NCI-H446 (cell line): ENCODE measurements at places on chromosomes 1 and 21.

- DNase-seq = no peak
Observed at GRCh38 chr1:87899746-87900145, 571.1 kb downstream of the LMO4 start.

GRCh38 chr1:26950602-26951001 lies 9.7 kb downstream of the KDF1 start:
- DNase-seq = no peak

DNA sequence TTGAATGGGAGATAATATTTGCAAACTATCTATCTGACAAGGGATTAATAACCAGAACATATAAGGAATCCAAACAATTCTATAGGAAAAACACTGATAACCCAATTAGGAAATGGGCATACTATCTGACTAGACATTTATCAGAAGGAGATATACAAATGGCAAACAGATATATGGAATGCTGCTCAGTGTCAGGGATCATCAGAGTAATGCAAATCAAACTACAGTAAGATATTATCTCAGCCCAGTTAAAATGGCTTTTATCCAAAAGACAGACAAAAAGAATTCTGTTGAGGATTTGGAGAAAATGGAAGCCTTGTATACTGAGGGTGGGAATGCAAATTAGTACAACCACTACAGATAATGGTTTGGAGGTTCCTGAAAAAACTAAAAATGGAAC lies 758.0 kb upstream of the B3GALT2 start:
- DNase-seq = no peak

- no peak for DNase-seq
Observed at GRCh38 chr21:18275781-18276180, 31.1 kb downstream of the CHODL start.

- DNase-seq = no peak
Observed at GRCh38 chr1:243754348-243754747, 95.7 kb downstream of the AKT3 start.

DNA sequence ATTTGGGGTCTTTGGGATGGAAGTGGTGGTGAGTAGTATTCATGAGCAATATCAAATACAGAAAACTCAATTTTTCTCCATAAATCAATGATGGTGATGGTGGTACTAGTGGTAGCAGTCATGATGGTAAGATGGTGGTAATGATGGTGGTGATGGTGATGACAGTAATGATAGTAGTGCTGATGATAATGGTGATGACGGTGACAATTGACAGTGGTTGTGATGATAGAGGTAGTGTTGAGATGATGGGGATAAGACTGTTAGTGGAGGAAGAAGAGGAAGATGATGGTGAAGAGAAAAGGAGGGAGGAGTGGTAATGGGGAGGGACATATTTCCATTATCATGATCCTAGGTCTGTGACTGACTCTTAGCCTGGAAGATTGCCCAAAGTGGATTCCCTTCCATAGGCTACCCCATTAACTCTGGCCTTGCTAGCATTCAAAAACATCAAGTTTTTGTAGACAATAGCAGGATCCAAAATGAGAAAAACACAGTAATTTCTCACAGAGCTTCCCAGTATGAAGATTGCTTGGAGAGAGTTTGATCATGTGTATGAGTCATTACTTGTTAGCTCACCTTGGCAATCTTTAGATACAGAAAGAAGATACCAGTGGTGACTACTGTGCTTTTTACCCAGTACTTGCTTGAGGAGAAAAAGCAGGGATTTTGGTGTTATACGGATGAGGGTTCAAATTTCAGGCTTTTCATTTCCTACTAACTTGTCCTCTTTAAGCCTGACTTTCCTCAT lies 93.9 kb downstream of the ATP1A1 start:
- DNase-seq = no peak

GRCh38 chr1:178283409-178283808 lies 189.5 kb downstream of the RASAL2 start:
- DNase-seq = no peak

- peak; percentile 26 for DNase-seq
Observed at GRCh38 chr1:18302788-18303413, 177.8 kb upstream of the KLHDC7A start.

GRCh38 chr21:37763298-37763697 lies 153.0 kb downstream of the KCNJ6 start:
- DNase-seq = no peak

DNA sequence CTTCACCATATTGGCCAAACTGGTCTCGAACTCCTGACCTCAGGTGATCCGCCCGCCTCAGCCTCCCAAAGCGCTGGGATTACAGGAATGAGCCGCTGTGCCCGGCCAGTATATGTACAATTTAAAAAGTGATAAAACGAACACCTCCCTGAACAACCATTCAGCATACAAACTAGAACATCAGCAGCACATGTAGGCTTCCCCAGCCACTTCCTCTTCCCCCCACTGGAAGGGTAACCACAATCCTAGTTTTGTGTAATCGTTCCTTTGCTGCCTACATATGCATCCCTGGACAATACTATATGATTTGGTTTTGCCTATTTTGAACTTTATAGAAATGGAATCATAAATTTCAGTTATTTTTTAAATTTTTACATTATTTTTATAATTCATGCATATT lies 60.4 kb downstream of the DESI2 start:
- no peak for DNase-seq

- peak; percentile 80 for DNase-seq
Observed at GRCh38 chr1:95041491-95042165, 31.1 kb downstream of the ALG14 start.

GRCh38 chr1:206803221-206803730 lies 31.0 kb upstream of the IL10 start:
- DNase-seq = no peak

DNA sequence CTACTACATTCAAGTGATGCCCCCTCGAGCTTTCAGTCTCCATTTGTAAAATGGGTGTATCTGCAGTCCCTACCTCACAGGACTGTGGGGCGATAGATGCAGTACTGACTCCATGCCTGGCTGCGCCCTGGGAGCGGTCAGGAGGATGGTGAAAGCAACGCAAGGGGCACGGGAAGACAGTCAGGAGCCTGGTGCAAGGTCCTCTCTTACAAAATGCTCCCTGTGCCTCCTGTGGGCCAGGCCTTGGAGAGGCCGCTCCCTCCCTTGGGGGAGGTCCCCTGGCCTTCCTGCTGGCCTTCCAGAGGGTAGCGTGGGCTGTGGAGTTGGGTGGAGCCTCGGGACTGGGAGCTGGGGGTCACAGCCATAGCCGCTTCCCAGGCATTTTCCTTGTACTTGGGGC lies 21.6 kb downstream of the FAM151A start:
- DNase-seq = no peak

DNA sequence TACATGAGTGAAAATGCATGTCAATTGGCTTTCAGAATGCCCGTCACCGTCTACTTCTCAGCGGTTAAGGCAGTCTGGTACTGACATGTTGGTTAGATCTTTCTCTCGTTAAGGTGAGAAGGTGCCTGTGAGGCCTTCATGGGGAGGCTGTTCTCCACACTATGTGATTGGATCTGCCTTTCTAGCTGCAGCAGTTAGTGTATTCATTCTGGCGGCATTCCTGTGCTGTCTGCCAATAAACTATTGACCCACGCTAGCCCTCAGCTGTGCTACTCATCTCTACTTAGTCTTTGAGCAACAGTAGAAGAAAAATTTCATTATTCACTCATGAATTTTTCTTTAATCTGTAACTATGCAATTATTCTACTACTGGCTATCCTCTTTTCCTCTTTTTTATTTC lies 32.0 kb downstream of the CCSAP start:
- DNase-seq = no peak

DNA sequence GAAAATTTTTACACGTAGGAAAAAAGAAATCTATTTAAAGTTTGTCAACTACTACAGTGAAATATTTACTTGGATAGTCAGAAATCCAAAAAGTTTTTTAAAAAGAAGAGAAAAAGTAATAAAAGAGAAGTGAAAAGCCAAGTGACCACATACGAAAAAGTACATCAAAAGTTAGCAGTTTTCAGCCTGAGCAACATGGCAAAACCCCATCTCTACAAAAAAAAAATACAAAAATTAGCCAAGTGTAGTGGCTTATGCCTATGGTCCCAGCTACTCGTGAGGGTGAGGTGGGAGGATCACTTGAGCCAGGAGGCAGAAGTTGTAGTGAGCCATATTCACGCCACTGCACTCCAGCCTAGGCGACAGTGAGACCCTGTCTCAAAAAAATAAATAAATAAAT lies 5.2 kb upstream of the MR1 start:
- no peak for DNase-seq

DNA sequence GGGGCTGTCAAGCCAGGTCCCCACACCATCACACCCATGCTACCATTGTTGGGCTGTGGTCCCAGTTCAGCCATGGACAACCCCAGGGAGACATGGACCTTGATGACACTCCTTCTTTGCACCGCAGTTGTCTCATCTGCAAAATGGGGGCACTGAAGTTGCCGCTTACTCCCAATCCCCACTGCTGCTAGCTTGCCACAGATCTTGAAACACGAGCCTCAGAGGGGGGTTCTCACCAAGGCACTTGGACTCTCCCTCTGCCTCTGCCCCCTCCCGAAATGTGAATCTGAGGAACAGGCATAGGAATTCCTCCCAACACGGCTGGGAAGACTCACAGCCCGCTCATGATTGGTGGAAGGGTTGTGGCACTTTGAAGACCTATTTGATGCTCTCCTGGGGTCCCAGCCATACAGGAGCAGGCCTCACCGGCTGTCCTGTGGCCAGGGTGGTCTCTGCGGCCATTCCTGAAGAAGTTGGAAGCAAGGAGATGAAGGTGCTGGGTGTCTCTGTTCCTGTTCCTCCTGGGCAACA lies 31.1 kb downstream of the RUNX3 start:
- DNase-seq = no peak

DNA sequence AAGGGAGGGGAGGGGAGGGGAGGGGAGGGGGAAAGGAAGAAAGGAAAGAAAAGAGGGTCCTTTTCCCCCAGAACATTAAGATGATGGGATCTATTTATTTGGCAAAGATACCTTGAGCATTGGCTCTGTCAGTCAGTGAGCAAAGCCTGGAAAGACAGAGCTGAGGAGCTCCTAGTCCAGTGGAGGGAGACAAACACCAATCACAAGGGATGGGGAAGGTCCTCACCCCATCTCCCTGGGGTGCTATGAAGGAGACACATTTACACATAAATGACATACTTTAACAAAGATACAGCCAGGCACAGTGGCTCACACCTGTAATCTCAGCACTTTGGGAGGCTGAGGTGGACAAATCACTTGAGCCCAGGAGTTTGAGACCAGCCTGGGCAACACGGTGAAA lies 154.9 kb upstream of the TIAM1 start:
- DNase-seq = no peak

DNA sequence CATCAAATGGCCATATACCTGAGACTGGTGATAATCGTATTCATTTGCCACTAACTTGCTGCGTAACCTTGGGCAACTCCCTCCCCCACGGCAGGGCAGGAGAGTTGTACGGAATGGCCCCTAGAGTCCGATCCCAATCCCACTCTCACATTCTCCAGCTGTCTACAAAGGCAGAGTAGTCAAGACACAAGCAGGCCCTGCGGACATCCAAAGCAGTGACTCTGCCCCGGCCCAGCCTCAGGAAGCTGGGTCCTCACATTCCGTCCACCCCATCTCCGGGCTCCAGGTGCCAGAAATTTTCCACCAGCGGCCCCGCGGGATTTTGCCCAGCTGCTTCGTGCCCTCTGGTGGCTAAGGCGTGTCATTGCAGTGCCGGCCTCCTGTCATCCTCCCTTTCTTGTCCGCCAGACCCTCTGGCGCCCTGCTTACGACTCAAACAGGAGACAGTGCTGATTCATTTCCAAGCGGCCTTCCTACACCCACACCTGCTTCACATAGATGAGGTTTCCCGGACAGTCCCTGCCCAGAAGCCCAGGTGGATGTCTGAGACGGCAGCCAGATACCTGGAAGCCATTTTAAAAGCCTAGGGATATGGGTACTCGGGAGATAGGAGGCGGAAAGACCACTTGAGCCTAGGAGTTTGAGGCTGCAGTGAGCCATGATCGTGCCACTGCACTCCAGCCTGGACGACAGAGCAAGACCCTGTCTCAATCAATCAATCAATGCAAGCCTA lies 2.9 kb upstream of the S100A2 start:
- peak; percentile 90 for DNase-seq
